ENCODE measurements at places on chromosomes 12 and 14.

- no peak for DNase-seq
Observed at GRCh38 chr14:78196323-78196722, 26.1 kb downstream of the NRXN3 start.

GRCh38 chr14:22845821-22846625 is 9.6 kb downstream of the MMP14 start:
- no peak for DNase-seq

DNA sequence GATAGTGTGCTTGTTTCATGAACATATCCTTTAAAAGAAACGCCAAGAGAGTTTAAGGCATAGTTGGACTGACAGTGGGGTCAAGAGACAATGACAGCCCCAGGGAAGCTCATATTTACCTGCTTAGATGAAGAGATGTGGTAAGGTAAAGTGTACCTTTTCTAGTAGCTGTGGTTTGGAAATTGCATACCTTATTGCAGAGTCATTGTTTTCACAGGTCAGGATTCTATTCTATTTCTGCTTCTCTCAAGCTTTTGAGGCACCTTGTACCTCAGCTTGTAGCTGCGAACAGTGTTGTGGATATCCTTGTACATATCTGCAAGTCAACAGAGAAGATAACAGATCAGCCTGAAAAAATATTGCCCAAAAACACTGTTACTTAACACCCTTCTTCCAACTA is 47.7 kb downstream of the ATP6V1D start:
- no peak for DNase-seq

- no peak for DNase-seq
Observed at GRCh38 chr14:105095236-105095805, 30.1 kb upstream of the GPR132 start.

DNA sequence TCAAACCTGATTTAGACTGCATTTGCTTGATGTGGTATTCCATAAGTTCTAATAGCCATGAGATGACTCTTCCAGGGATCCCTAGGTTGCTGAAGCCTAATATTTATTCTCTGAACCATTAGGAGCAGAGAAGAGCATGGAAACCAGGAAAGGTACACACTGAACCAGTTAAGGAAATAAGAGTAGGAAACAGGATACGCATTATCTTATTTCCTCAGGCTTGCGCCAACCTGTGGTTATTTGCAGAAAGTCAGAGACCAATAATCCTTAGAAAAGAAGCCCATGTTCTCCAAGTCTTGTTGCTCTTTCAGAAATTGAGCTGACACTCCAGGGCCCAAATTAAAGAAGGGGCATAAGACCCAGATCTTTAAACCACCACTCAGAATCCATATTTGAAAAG is 41.8 kb upstream of the SMUG1 start:
- no peak for DNase-seq

DNA sequence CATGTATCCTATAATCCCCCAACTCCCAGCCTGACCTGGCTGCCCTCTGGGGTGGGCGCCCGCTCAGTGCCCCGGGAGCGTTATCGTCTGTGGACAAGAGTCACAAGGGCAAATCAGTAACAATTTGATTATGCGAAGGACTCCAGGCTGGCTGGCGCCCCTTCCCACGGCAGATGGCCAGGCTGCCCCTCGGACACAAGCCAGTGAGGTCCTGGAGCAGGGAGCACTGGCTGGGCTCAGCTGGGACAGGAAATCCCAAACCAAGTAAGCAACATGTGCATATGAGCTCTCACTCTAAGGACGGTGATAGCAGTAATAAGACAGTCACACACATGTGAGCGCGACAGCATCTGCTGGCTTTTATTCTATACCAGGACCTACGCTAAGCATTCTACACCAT is 59.3 kb upstream of the FAM222A start:
- DNase-seq, result no peak

DNA sequence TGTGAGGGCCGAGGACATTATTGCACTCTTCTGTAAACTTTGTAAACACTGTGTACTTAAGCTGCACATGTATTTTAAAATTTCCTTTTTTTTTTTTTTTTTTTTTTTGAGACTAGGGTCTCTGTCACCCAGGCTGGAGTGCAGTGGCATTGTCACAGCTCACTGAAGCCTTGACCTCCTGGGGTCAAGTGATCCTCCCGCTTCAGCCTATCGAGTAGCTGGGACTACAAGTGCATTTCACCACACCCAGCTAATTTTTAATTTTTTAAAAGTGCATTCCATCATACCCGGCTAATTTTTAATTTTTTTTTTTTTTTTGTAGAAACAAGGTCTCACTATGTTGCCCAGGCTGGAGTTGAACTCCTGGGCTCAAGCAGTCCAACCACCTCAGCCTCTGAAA is 42.4 kb downstream of the RASSF8 start:
- no peak for DNase-seq

- no peak for DNase-seq
Observed at GRCh38 chr12:34217660-34218059, 195.4 kb downstream of the ALG10 start.

DNA sequence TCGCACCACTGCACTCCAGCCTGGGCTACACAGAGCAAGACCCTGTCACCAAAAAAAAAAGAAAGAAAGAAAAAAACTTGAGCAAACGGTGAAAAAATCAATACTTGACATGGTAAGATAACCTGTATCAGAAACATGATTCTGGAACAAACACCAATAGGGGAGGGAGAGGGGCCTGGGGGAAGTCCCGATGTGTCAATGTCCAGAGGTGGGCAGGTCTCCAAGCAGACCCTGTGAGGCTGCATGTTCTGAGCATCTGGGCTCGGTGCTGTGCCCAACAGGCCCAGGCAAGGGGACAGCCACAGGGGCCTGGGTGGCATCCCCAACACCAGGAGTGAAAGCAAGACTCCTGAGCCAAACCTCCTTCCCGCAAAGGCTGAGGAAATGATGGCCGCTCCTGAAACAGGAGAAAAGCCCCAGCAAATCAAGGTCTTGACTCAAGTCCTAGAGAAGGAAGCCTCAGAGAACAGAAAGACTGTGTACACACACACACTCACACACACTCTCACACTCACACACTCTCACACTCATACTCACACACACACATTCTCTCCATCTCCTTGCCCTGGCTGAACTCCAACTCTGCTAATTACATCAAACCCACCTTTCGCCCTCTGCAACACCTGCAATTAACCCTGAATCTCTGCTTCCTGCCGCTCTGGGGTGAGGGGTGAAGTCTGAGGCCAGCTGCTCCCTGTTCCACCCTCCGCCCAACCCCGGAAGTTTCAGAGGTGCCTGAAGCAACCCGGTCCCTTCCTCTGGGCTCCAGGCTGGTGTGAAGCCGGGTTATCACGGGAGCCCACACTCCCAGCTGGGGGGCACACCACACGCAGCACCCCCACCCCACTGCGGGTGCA is 20.4 kb downstream of the CCDC88C start:
- DNase-seq, result no peak

DNA sequence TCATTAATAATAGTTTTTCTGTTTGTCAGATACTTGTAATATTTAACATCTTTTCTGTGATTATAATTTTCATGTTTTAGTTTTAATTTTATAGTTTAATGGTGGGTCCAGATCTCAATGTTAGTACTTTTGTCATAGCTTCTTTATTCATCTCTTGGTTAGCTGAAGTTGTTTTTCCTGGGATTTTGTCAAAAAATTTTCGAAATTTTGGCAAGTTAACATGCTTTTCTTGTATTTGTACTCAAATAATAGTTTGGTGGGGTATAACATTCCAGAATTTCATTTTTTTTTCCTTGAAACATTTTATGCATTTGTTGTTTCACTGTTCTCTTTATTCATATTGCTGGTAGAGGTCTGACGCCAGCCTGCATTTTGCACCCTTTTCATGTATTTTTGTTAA is 45.5 kb downstream of the KTN1 start:
- no peak for DNase-seq

GRCh38 chr12:109949089-109949488 is 47.1 kb downstream of the GIT2 start:
- peak; percentile 85 for DNase-seq

- DNase-seq, result no peak
Observed at GRCh38 chr12:58871556-58871955, 48.7 kb downstream of the LRIG3 start.

GRCh38 chr12:93707836-93708235 is 30.7 kb downstream of the CRADD start:
- DNase-seq, result no peak

DNA sequence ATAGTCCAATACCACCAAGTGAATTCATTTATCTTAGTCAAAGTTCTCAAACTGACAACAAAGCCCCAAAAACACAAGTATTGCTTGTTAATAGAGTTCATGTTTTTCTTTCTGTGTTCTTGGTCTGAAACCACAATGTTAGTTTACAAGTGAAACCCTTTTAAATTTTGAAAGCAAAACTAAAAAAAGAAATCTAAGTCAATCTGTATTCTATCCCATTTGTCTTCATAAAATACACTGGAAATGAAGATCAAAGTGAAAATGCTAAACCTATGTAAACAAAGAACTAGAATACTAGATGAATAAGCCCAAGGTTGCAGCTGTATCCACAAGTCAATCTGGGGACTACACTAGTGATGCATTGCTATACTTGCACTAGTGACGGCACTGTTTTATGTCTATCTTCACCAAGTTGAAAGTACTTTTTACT is 10.4 kb downstream of the MAP4K5 start:
- no peak for DNase-seq

DNA sequence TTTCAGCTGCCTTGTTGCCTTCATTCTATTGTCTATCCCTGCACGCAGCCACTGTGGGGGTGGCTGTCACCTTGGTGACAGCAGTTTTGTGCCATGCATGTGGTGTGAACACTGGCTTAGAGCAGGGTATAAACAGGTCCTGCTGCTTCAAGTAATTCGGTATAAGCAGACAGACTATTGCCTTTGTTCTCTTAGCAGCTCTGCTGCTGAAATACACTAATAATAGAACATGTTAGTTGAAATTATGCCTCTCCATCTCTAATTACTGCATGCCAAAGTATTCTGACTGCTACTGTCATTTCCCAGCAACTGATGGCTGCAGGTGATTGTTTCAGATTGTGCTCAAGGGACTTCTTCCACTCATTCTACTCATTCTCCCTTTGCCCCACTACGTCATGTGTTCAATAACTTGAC is 34.6 kb downstream of the PTPRO start:
- no peak for DNase-seq

- no peak for DNase-seq
Observed at GRCh38 chr14:59098377-59098776, 90.1 kb upstream of the DAAM1 start.

- DNase-seq, result no peak
Observed at GRCh38 chr14:104169699-104170479, 31.5 kb downstream of the KIF26A start.

DNA sequence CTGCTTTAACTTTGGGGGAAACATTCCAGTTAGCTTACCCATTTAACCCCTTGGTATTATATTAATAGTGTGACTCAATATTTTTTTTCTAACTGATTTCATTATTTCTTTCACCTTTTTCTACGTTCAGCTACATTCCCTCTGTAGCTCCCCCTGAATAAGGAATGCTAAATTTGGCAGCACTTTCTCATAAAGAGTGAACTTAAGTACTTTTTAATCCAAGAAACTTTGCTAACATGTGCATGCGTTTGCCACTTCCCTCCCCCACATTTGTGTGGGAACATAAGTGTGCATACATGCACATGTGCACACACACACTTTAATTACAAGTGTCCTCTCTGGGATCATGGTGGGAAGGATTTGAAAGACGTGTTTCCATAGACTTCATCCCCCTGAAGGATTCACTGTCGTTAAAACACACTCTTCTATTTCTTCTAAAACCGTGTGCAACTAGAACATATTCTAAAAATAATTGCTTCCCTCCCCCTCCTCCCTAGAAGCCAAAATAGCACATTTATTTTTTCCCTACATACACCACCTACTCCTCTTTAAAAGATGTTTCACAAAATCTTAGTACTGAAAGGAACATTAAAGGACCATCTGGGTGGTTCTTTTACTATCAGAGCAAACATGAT is 142.6 kb downstream of the PPM1H start:
- no peak for DNase-seq

DNA sequence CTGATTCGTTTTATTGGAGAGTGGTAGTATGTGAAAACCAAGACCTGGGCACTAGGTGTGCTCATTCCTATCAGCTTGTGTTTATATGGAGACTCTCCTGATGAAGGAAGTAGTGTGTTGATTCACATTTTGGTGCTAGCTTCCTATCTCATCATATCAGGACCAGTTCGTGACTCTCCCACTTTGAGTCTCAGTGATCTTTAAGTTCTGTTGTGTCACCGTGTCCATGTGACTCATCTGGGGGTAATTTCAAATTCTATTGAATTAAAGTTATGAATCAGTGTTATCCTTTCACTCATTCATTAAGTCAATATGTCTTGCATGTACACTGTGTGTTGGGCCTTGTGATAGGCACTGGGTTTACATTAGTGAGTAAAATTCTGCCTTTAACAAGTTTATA is 180.2 kb downstream of the CACNA1C start:
- no peak for DNase-seq

- DNase-seq, result no peak
Observed at GRCh38 chr12:2644683-2645405, 149.9 kb upstream of the FKBP4 start.

DNA sequence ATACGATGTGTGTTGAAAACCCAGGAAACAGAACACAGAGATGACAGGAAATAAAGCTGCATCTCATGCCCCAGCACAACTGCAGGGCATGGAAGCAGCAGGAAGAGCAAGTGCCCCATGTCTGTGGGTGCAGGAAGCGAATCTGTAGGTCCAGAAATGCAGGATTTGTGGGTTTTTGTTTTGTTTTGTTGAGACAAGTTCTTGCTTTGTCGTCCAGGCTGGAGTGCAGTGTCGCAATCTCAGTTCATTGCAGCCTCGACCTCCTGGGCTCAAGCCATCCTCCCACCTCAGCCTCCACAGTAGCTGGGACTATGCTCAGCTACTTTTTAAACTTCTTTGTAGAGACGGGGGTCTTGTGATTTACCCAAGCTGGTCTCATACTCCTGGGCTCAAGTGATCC is 6.2 kb upstream of the RPS6KL1 start:
- no peak for DNase-seq

GRCh38 chr14:102949801-102950451 is 27.5 kb downstream of the AMN start:
- DNase-seq, result no peak

GRCh38 chr14:65156568-65157366 is 54.5 kb upstream of the MAX start:
- no peak for DNase-seq

Measured in epithelial cell of proximal tubule (primary cell).